ENCODE measurements at places on chromosomes 11 and 22.
A peak's percentile ranks its signal among the peaks of the same experiment; 100 is the strongest.

- DNase-seq, result no peak
Measured at GRCh38 chr11:18865951-18866350, 73.3 kb downstream of the MRGPRX1 start.

DNA sequence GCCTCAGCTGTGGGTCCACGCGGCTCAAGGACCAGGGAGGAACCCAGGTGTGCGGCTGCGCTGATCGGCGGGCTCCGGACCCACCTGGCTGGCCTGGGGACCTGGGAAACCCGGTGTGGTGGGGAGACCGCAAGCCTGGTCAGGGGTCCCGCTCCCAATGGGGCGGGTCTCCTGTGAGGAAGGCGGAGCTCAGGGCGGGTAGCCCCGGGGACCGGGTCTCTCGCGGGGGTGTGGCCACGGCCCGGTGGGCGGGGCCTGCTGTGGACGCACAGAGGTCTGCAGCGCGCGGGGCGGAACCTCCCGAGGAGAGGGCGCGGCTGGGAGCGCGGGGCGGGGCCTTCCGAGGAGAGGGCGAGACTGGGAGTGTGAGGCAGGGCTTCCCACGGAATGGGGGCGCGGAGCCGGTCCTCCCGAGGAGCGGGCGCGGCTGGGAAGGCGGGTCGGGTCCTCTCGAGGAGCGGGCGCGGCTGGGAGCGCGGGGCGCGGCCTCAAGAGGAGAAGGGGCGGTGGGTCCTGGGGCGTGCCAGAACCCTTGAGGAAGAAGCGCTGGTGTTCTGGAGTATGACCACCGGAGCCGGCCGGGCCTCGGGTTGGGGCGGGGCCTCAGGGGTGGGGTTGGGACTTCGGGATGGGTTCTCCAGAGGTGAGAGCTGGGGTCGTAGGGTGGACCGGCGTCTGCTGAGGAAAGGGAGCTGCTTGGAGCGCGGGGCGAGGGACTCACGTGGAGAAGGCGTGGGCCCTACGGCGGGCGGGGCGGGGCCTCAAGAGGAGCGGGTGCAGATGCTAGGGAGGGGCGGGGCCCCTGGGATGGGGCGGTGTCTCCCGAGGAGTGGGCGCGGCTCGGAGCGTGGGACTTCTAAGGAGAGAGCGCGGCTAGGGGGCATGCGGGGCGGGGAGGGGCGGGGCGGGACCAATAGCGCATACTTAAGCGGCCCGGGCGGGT, 20.8 kb downstream of the DGCR6L start:
- DNase-seq, result peak; percentile 52

- no peak for DNase-seq
Measured at GRCh38 chr11:57633394-57634070, 16.2 kb downstream of the YPEL4 start.

DNA sequence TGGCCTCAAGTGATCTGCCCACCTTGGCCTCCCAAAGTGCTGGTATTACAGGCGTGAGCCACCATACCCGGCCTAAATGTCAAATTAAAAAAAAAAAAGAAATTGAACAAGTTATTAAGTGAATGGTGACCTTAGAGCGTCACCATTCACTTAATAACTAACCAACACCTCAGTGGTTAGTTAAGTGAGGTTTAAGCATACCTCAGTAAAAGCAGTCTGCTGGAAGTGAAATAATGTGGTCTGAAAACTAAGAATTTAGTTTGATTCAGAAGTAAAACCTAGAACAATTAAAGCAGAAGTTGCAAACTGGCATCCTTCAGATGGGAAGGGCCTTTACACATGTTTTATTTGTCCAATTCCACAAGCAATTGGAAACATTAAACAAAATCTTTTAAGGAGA, 71.5 kb downstream of the FCHSD2 start:
- no peak for DNase-seq

DNA sequence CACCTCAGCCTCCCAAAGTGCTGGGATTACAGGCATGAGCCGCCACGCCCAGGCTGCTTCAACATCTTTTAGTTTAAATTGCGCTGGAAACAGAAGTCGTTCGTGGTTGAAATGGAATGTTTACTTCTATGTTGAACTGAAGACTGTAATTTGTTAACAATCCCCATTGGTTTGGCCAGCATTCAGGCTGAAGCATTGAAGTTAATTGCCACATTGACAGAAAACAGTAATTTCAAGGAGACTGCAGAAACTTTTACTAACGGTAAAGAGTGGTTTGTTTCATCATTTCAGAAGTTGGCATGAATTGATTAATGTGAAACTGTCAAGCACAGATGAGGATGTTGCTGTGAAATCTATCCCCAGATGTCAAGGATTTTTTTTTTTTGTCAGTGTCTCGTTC, 14.2 kb downstream of the AP5B1 start:
- no peak for DNase-seq

DNA sequence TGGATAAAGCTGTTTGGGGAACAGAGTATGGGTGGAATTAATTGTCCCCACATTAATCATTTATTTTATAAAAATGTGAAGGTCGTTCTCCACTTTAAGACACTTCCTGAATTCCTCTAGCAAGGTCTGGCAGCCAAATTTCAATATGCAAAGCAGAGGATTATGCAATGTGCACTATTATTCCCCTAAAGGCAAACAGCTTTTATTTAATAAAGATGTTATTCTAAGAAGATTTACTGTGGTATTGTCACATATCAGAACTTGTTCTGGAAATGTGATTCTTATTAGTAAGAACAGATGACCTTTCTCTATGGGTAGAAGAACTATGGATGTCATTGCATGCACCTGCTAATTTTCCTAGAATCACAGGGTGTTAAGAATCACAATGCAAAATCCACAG, 1128.8 kb upstream of the CCDC90B start:
- DNase-seq, result no peak

- DNase-seq, result no peak
Measured at GRCh38 chr11:66048547-66049323, at the start of gene GAL3ST3. Gene GAL3ST3, minus strand, starts transcription at chr11:66049161. Its CDS starts 3,746 bp downstream, at chr11:66045415.
